Kidney glomerular epithelial cell (primary cell): ENCODE measurements at places on chromosomes 7 and 10.

DNA sequence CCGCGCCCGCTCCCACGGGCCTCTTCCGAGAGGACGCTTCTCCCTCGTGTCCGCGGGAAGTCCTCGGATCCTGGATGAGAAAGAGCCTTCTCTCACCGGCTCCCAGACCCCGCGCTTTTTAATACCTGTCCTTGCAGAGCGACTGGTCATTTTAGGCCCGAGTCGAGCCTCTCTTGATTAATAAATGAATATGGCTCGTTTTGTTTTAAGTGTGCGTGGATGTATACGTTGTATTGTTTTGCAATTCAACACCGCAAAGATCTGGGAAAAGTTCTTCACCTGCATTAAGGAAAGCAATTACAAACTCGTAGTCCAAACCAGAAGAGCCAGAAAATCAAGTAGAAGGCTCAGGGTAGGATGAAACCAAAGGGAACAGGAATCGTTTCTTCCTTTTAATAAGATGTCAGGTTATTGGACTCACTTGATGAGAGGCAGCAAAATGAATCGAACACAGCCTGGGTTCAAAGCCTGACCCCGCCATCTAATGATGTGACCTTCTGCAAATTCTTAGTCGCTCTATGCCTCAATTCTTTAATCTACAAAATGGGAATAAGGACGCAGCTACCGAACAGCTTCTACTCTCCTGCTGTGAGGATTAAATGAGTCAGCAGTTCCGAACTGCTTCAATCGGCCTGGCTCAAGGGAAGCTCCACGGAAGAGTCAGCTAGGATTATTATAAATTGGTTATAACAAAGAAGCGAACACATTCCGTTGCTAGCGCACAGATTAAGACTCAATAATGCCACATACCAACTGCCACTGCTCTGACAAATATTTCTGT lies 277.8 kb upstream of the NEBL start:
- DNase-seq = no peak

DNA sequence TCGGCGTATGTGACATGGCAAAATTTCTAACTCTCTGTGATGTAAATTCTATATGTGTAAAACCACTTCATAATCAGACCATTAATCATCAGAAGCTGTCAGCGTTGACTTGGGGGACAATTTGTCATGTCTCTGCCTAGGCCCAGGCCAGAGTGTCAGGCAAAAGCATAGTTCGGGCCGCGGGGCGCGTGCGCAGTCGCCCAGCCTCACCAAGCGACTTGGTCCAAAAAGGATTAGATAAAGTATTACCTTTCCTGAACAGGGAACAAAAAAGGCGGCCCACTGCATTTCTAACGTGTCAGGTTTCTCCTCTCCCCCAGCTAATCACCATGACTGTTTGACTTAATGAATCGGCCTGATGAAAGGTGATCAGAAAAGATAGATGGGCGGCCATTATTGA lies 114.2 kb downstream of the EBF3 start:
- DNase-seq = no peak

GRCh38 chr7:144670218-144670617 lies 165.6 kb downstream of the TPK1 start:
- DNase-seq = peak; percentile 6

GRCh38 chr7:41696323-41696916 lies 6.5 kb downstream of the INHBA start:
- DNase-seq = peak; percentile 92

GRCh38 chr7:140655511-140656408 lies 15.1 kb upstream of the DENND2A start:
- DNase-seq = no peak

- DNase-seq = no peak
These were observed 142.1 kb upstream of the WNT16 start for GRCh38 chr7:121186746-121187145.

DNA sequence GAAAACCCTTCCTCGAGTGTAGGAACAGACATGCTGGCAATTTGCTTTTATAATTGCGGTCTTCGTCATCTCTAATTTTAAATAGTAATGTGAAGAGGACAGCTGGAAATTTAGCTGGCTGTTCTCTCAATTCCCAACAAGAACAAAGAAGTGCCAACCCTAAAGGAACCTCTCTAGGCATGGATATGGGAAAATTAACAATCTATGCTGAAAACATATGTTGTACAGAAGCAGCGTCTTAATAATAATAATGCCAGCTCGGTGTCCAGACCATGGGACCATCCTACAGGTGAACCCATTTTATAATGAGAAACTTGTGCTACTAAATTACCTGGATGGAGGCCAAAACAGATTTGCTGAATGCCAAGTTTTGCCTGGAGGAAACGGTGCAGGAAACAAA lies 641.4 kb upstream of the MGMT start:
- DNase-seq = no peak

DNA sequence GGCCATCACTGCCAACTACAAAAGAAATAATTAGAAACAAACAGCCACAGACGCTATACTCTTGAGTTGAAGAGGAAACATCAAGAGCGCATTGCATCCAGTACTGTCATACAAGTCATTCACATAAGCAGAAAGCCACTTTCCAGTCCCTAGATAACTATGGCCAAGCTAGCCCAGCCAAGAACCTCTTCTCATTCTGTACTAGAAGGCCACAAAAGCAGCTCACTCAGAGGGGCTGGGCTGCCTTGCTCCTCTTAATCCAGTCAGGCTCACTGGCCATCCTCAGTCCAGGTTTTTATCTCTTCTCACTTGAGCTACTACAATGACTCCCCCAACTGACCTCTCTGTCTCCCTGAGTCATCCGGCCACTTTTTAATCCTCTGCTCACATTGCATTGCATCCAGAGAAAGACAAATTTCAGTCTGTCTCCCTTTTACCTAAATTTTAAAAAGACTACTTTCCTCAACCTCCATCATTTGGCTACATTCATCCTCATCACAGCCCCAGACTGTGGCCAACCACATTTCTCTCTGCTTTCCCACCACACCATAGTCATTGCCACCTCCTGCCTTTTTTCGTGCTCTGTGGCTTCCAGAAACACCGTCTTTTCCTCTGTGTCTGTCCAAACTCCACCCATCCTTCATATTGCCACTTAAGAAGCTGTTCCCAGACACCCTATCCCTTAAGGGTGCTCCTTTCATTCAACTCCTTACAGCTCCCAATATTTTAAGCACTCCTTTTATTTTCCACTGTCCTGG lies 25.0 kb downstream of the PPP1R3C start:
- DNase-seq = no peak

DNA sequence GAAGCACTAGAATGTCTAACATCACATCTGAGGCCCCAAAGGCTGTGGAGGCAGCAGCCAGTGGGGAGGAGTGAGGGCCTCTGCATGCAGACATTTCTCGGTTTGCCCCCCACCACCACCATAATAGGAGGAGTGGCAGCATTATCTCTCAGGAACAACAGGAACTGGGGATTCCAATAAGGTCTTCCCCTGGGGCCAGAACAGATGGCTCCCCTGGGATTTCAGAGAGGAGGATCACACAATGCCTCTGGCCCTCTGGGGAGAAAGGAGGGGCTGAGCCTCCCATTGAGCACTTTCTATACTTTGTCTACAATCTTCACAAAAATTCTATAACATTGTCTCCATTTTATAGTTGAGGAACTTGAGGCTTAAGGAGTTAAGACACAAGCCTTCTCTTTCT lies 61.1 kb downstream of the GRID1 start:
- DNase-seq = no peak

DNA sequence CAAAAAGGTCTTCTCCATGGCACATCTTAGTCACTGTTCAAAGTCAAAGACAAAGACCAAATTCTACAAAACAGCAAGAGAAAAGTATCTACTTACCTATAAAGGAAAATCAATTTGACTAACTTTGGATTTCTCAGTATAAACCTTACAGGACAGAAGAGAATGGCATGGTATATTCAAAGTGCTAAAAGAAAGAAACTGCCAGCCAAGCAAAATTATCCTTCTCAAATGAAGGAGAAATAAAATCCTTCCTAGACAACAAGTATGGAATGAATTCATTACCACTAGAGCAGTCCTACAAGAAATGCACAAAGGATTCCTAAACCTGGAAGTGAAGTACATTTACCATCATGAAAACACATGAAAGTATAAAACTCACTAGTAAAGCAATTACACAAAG lies 235.5 kb downstream of the STK31 start:
- DNase-seq = no peak

DNA sequence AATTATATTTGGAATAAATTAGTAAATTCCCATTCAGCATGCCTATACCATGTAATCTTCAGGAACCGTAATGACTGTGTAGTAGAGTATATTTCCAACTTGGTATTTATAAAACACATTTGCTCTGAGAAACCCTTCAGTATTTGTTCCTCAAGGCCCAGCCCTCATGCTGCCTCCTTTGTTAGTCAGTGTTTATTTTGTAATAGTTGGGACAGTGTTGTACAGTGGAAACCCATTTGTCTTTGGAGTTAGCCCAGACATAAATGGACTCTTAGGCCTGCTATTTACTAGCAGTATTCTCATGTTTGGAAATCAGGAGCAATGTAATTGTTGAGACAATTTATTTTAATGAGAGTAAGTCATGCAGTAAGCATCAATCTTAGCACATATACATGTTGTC lies 686.9 kb downstream of the AUTS2 start:
- DNase-seq = no peak

GRCh38 chr7:79227044-79227443 lies 226.4 kb downstream of the MAGI2 start:
- no peak for DNase-seq

DNA sequence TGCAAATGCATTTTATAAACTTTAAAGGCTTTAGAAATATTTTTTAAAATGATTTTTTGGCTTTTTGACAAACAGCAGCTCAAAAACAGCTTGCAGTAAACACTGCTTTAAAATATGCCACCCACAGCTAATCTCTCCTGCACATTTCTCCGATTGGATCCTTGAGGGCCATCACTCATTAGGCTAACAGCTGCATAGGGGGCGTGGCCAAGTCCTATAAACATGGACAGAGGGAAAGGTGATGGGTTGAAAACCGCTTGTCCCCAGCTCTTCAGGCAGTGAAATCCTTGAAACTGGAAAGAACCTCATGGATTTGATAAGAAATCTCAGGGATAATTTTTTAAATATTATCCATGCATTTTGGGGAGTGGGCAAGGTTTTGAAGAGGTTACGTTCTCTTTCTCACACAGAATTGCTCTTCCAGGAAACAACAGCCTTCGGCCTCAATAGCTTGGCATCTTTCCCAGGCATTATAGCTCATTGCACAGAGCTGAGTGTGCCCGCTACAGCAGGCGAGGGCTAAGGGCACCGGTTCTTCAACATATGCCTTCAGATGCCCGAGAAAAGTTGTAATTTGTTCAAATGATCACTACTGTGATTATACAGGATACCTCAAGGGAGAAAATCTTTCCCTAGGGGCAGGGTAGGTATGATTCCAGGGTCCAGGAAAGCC lies 1.7 kb downstream of the PLEKHS1 start:
- DNase-seq = no peak

- DNase-seq = no peak
These were observed 664 bp upstream of the C10orf88 start for GRCh38 chr10:122954731-122955050.

DNA sequence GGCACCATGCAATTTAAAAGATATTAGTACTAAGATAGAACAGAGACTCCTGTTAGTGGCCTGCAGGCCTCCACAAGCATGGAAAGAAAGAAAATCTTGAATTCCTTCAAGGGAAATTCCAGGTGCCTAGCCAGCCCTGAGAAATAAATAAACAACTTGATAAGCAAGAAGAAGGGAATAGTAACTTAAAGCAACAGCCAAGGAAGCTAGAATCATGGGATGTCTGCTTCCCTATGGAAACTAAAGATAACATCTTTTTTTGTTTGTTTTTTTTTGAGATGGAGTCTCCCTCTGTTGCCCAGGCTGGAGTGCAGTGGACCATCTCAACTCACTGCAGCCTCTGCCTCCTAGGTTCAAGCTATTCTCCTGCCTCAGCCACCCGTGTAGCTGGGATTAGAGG lies 128.6 kb downstream of the SKIDA1 start:
- DNase-seq = peak; percentile 94

GRCh38 chr10:102148275-102148674 lies 3.9 kb upstream of the NOLC1 start:
- no peak for DNase-seq

DNA sequence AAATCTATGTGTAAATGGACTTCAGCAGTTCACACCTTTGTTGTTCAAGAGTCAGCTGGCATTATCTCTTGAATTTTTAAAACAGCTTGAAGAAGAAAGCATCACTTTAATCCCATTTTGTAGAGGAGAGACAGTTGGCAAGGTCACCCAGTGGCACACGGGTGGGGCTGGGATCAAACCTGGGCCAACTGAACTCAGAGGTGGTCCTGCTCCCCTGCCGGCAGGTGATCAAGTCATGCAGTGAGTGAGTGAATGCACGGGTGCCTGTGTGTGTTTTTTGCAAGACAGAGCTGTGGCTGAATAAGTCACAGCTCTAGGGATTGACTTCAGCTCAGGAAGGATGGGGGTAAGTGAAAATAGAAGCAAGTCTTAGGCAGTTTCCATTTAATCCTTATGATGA lies 9.5 kb downstream of the GHRHR start:
- DNase-seq = no peak

DNA sequence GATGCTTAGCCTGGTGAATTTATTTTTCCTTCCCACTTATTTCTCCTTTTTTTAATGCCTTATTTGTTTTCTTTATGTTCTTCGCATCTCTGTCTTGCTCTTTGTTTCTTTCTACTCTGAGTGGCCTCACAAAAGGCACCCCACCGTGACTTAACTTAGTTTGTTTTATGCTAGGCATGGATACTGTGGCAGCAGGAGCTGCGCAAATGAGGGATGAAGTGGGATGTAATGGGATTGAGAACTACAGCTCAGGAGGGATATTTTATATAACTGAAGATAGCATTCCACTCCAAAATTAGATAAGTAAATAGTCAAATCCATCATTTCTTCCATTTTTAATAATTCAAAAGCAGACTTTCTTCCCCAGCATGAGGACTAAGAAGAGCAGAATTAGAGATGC lies 1.7 kb upstream of the CACNA2D1 start:
- DNase-seq = no peak

GRCh38 chr7:107479303-107479702 lies 9.4 kb downstream of the GPR22 start:
- no peak for DNase-seq

- DNase-seq = no peak
These were observed 55.4 kb upstream of the IGFBP3 start for GRCh38 chr7:45976485-45976856.

- DNase-seq = no peak
These were observed 2.8 kb upstream of the EZH2 start for GRCh38 chr7:148886844-148887243.

GRCh38 chr10:75269605-75270004 lies 33.8 kb upstream of the COMTD1 start:
- DNase-seq = no peak

GRCh38 chr7:158043551-158044481 lies 543.8 kb downstream of the PTPRN2 start:
- DNase-seq = no peak

- DNase-seq = no peak
These were observed 252.8 kb downstream of the DPP6 start for GRCh38 chr7:154304740-154305700.

DNA sequence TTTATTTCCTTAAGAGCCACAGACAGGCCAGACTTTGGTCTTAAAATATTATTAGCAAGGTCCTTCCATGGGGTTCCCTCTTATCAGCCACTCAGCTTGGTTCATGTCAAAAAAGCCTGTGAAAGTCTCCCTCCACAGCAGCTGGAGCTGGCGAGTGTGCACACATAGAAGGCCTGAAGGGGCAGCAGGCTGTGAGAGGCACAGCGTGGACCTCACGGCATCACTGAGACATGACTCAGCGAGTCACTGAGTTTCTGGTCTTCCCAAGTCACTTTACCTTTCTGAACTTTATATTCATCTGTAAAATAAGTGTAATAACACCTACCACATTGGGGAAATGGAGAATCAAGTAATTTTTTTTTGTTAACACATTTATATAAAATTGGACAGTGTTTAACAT lies 8.7 kb downstream of the TAF3 start:
- peak; percentile 16 for DNase-seq
